ENCODE measurements at places on chromosomes 12 and 14.
A peak's percentile ranks its signal among the peaks of the same experiment; 100 is the strongest.

DNA sequence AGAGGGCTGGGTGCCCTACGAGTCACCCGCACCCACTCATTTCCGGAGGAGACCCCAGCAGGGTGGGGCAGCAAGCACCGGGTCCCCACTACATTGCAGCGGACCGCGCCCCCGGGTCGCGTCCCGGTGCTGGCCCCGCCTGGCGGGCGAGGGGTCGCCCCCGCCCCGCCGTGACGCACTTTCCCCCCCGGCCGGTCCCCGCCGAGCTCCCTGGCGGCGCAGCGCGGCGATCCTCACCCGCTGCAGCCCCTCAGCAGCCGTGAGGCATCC, 106.1 kb downstream of the PRICKLE1 start:
- DNase-seq = no peak

- no peak for DNase-seq
Observed at GRCh38 chr12:49369411-49370145, 2.3 kb downstream of the SPATS2 start.

DNA sequence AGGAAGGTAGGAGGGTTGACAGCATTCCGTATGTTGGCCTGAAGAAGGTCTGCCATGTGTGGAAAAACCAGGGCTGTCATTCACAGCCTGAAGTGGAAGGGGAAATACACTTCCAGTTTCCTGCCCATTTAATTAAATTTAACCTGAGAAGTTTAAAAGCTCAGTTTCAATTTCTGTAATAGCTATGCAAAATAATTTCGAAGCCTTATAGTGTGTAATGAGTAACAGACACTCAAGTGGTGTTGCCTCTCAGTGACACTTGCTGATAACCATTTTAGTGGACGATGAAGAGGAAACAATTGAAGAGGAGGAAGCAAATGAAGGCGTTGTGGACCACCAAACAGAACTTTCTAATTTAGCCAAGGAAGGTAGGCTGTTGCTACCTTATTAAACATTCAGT, 44.8 kb downstream of the EP400 start:
- no peak for DNase-seq

DNA sequence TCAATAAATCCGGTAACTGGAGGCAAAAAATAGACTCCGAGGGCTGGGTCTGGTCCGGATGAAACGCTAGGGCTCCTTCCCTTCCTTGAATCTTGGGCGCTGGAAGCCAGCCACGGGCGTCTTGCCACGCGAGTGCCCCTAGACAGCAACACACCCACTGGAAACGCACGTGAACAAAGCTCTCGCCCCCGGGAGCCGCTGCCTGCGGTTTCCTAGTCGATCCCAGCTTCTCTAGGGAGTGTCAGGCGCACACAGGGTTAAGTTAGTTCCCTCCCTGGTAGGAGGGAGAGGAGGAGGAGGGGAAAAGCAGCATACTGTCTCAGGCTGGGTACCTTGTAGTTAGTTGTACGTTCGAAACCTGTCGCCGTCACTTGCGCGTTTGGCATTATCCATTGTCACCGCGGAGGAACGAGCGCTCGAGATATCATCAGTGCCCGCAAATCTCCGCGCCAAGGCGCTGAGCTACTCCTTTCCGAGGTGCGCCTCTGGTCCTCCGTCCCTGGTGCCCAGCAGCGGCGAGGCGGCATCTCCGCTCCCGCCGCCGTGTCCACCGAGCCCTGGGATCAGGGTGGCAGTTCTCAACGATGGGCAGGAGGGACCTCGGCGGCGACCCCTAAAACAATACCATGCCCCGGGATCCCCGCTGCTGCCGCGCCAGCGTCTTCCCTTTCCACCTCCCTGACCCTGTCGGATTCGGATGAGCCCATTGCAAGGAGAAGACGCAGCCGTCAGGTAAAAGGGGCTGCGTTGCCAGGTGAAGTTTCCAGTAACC, at the start of gene FLRT2:
TSS of gene FLRT2 (plus strand) at position 342 of the 772 bp plus-strand sequence. CDS start 91,371 bp downstream, outside the sequence.
- no peak for DNase-seq

DNA sequence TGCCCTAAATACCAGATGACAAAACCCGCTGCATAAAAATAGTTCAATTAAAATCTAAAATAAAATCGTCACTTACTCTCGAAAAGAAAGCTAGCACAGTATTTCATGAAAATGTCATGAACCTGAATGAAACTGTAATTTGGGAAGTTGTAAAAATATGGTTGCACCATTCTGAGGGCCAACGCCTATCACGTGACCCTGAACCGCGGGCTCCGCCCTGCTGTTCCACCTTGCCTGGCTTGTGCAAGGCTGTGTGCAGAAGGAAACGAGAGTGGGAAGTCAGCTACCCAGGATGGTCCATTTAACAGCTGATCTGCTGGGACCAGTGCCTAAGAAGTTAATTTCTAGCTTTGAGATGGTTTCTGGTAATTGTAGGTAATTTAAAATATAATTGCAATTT, 91.7 kb upstream of the BMP4 start:
- no peak for DNase-seq

GRCh38 chr14:105931808-105932483, 405.6 kb downstream of the TMEM121 start:
- DNase-seq = no peak

DNA sequence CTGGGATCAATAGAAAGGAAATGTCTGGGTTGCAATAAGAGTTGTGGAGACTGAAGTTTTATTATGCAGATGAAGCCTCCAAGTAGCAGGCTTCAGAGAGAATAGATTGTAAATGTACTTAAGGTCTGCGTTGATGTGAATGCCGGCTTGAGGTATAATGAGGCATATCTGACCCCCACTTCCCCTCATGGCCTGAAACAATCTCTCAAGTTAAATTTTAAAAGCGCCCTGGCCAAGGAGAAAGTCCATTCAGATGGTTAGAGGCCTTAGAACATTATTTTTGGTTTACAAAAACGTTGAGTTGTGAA, 28.3 kb upstream of the HIGD1C start:
- peak; percentile 58 for DNase-seq

DNA sequence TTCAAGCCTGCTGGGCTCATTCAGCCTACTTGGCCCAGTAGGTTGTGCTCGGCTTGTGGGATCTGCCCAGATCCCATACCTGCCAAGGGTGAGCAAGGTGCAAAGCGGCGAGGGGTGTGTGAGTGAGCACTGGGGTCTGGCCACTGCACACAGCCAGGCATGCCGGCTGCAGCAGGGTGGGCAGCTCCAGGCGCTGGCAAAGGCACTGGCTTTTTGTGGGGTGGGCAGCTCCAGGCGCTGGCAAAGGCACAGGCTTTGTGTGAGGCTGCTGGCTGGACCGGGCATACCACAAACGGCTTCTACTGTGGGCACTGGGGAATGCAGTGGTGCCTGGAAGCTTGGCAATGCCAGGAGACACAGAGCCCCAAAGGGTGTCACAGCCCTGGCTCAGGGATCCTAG, 137.4 kb downstream of the SLC16A7 start:
- DNase-seq = no peak

Data from DMS79 (cell line).